ENCODE measurements at places on chromosomes 6 and 20. TPM values are rescaled to one million over a fixed set of nuclear protein-coding genes. Genes with fewer than 3 reads are reported as not detected.

DNA sequence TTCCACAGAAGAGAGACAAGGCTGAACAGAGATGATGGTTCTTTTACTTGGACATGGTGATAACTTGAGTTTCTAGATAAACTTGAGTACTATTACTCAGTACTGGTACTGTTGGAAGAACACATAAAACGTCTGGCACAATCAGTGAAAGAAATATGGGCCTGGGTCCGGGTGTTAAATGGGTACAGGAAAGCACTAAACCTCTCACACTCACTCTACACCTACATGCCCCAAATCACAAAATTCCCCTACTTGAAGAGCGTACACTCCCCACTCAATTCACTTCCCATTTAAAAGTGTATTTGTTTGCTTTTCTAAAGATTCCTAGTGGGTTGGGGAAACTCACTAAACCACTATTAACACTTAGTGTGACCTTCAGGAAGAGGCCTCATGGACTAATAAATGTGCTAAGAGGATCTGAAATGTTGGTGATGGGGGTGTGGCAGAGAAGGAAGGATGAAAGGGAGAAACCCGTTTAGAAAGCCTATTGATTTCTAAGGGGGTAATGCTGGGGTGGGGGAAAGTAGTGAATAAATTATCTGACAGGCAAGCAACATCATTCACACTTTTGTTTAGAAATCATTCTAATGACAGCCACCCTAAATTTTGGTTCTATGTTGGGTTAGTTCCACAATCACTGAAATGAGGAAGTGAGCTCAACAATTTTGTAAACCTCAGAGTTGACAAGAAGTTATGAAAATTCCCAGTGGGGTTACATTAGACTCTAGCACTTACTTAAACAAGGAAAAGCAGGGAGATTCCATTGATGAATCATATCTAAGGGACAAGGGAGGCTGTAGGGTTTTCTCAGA is 222.6 kb upstream of the MARCKS start:
- DNase-seq: no peak
- H3K36me3 ChIP-seq: no peaks in the 10 kb centered on the region
- H3K27ac ChIP-seq: no peak overlapping the region

DNA sequence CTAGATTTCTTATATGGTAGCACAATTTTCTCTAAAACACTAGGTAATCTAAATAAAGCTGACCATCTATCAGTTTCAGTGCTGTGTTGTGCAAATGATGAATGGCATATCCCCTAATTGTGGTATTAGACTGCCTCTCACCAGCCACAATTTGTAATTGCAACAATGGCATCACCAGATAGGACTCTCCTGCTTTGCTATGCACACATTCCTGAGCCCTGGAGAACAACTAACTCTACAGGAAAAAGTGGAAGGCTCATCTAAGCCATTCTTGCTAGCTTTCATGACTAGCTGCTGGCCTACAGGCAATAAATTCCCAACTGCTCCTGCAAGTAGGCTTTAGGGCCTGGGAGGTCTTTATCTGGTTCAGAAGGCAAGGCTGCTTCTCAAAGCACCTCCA is 974.1 kb downstream of the EYS start:
- DNase-seq: no peak
- H3K4me3 ChIP-seq: no peak overlapping the region

- peaks cover 6% of the 10 kb centered on the region for H3K4me1 ChIP-seq
- H3K27ac ChIP-seq: no peak overlapping the region
- no peaks in the 10 kb centered on the region for H3K36me3 ChIP-seq
- H3K4me3 ChIP-seq: no peak overlapping the region
- no peaks in the 10 kb centered on the region for H3K27me3 ChIP-seq
Observed at GRCh38 chr6:150316936-150317335, 51.9 kb upstream of the IYD start.

- H3K4me3 ChIP-seq: no peak overlapping the region
- H3K27me3 ChIP-seq: peaks cover 4% of the 10 kb centered on the region
- no peaks in the 10 kb centered on the region for H3K36me3 ChIP-seq
- H3K4me1 ChIP-seq: no peaks in the 10 kb centered on the region
Observed at GRCh38 chr6:40909811-40910210, 129.2 kb downstream of the UNC5CL start.

DNA sequence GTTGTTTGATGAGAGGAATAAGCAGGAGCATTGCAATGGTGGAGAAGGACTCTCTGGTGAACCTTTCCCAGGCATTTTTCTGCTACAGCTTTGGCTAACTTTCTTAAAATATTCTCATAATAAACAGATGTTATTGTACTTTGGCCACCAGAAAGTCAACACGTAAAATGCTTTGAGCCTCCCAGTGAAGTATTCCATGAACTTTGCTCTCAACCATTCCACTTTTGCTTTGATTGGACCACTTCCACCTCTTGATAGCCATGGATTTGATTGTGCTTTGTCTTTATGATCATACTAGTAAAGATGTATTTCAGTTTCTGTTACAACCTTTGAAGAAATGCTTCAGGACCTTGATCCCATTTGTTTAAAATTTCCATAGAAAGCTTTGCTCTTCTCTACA is 241.1 kb downstream of the TENT5A start:
- H3K36me3 ChIP-seq: no peaks in the 10 kb centered on the region
- H3K27me3 ChIP-seq: no peaks in the 10 kb centered on the region
- H3K4me1 ChIP-seq: no peaks in the 10 kb centered on the region
- DNase-seq: no peak
- H3K4me3 ChIP-seq: no peak overlapping the region
- H3K27ac ChIP-seq: no peak overlapping the region

GRCh38 chr6:67102743-67103142 is 1395.7 kb upstream of the EYS start:
- H3K4me3 ChIP-seq: no peak overlapping the region
- DNase-seq: no peak
- no peaks in the 10 kb centered on the region for H3K36me3 ChIP-seq
- no peak overlapping the region for H3K27ac ChIP-seq
- no peaks in the 10 kb centered on the region for H3K27me3 ChIP-seq
- no peaks in the 10 kb centered on the region for H3K4me1 ChIP-seq

DNA sequence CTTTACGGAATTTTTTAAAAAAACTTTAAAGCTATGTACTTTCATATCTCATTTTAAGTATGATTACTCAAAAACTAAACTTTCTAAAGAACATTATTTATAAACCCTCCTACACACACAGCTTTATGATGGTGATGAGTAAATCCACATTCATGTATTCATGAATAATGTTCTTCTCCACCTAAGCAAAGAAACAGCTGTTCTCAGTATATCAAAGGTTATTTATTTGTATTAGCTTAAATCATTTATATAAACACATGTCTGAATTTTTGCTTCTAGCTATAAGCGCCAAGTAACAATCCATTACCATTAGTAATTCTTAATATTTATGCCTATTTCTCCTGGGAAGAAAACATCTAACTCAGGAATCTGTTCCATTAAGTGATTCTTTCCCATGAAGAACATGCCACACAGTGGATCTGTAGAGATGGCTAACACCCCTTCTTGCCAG is 63.3 kb downstream of the SMLR1 start:
- no peak overlapping the region for H3K4me3 ChIP-seq
- no peaks in the 10 kb centered on the region for H3K4me1 ChIP-seq
- H3K27ac ChIP-seq: no peak overlapping the region
- H3K27me3 ChIP-seq: no peaks in the 10 kb centered on the region

DNA sequence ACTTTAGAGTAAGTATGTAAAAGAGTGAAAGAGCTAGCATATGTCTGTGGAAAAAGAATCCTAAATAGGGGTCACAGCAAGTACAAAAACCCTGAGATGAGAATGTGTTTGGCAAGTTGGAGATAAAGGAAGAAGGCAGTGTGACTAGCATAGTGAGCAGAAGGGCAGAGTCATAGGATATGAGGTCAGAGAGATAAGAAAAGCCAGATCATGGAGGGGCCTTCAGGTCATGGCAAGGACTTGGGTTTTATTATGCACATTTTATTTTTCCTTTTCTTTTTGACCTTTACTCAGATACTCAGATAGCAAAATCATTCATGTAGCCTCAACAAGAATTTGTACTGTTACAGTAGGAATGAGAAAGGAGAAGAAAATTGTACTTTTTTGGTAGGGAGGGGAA is 138.0 kb downstream of the GJA1 start:
- H3K4me1 ChIP-seq: no peaks in the 10 kb centered on the region
- no peak for DNase-seq
- no peak overlapping the region for H3K4me3 ChIP-seq
- no peak overlapping the region for H3K27ac ChIP-seq

DNA sequence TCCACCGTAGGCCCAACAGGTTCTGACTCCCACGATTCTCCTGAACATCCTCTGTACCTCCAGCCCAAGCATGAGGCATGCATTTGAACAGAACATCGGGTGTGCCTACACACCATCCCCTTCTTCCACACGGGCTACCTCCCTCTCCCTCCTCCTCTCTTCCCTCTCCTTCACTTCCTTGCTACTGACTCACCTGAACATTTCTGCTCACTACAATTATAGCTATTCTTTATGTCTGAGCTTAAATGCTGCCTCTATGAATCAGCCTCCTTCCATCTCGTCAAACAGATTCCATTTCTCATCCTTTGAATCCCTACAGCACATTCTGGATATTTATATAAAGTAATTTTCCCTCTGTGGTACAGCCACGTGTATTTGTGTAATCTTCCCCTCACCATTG is 71.4 kb upstream of the MYLIP start:
- H3K27me3 ChIP-seq: no peaks in the 10 kb centered on the region
- DNase-seq: no peak
- H3K4me3 ChIP-seq: no peak overlapping the region
- no peak overlapping the region for H3K27ac ChIP-seq

DNA sequence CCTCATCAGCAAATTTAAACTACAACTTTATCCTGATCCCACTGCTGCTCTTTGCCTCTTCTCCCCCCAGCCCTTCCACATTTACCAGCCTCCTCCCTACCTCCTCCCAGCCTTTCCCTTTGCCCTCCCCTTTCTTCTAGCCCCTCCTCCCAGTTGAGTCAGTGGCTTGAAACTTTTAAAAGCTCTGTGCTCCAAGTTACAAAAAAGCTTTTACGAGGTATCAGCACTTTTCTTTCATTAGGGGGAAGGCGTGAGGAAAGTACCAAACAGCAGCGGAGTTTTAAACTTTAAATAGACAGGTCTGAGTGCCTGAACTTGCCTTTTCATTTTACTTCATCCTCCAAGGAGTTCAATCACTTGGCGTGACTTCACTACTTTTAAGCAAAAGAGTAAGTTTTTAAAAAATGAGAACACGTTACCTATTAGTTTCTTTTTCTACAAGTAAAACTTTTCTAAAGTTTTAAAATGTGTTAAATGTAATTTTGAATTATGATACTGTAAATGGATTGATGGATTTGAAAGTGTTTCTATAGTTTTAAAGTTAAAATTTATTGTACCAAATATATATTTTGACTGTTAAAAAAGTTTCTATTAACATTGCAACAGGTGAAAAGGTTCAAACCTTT is at the start of gene GJA1:
Gene GJA1 (plus strand): TSS at position 203 of the 626 bp plus-strand sequence. CDS start 11,202 bp downstream, outside the sequence.
- DNase-seq: no peak
- peaks cover 17% of the 10 kb centered on the region for H3K27me3 ChIP-seq
- peaks cover 8% of the 10 kb centered on the region for H3K4me1 ChIP-seq
- no peak within 1 kb of the TSS for H3K4me3 ChIP-seq
- H3K27ac ChIP-seq: no peak within 1 kb of the TSS

- no peaks in the 10 kb centered on the region for H3K36me3 ChIP-seq
- H3K4me3 ChIP-seq: no peak overlapping the region
- H3K4me1 ChIP-seq: no peaks in the 10 kb centered on the region
Observed at GRCh38 chr6:46102123-46102522, 27.7 kb upstream of the ENPP4 start.

DNA sequence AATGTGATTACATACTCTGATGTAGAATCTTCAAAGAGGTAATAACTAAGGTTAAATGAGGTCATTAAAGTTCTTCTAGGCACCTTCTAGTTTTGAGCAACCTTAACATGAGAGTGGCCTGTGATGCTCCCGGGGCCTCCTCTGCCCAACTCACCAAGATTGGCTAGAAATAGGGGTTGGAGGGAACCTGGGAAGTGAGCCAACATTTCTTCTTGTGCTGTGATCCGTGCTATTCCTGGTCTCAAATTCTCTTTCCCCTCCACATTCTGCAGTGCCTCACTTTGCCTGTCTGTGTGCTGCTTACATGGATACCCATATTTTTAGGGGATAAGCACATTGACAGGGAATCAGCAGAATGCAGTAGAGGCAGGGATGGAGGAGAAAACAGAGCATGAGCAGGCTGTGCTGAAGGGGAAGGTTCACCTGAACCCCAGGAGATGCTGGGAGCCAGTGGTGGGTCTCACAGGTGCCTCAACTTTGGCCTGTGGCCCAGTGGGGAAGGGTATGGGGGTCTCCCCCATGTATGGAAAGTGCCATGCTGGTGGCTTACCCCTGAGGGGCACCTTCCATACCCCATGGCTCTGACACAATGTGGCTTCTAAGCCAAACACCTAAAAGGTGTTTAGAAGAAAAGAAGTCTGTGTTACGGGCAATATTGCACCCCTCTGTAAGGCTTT is 164.7 kb upstream of the CHD6 start:
- H3K27ac ChIP-seq: no peak overlapping the region
- H3K4me1 ChIP-seq: no peaks in the 10 kb centered on the region
- H3K4me3 ChIP-seq: no peak overlapping the region
- no peak for DNase-seq
- H3K36me3 ChIP-seq: no peaks in the 10 kb centered on the region
- peaks cover 7% of the 10 kb centered on the region for H3K27me3 ChIP-seq

DNA sequence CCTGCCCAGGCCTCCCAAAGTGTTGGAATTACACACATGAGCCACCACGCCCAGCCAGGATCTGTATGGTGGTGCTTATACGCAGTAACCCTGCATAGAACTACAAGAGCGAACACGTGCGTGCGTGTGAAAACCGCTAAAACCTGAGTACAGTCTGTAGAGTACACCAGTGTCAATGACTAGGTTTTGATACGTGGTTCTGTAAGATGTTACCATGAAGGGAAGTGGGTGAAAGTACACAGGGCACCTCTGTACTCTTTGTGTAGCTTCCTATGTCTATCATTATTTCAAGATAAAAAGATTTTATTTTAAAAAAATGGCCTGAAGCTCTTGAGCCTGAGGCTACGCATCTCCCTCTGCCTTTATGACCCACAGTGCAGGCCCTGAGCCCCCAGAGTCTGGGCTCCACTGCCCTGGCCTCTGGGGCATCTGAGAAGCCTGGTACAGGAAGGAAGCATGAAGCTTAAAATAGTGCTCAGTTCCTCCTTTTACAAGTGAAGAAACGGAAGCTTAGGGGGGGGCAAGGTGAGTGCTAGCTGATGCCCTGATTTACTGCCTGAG is 21.6 kb downstream of the LY86 start:
- no peaks in the 10 kb centered on the region for H3K4me1 ChIP-seq
- H3K27me3 ChIP-seq: peaks cover 46% of the 10 kb centered on the region
- no peak for DNase-seq
- no peak overlapping the region for H3K27ac ChIP-seq
- no peak overlapping the region for H3K4me3 ChIP-seq

GRCh38 chr20:2005831-2006426 is 12.1 kb upstream of the PDYN start:
- H3K4me3 ChIP-seq: no peak overlapping the region
- DNase-seq: peak; percentile 62
- H3K4me1 ChIP-seq: no peaks in the 10 kb centered on the region

GRCh38 chr6:136546331-136546730 is 3.9 kb downstream of the MAP7 start:
- no peaks in the 10 kb centered on the region for H3K36me3 ChIP-seq
- no peak overlapping the region for H3K4me3 ChIP-seq
- H3K27me3 ChIP-seq: peaks cover 8% of the 10 kb centered on the region
- no peak overlapping the region for H3K27ac ChIP-seq
- no peak for DNase-seq

RIMS1 gene
- total RNA-seq: not detected

HRH3 gene
- not detected for total RNA-seq

ULBP3 gene
- 0.38 TPM for total RNA-seq

GUCA1A gene
- not detected for total RNA-seq

CDH22 gene
- total RNA-seq: not detected

SNPH gene
- 3.9 TPM for total RNA-seq

ZNF311 gene
- total RNA-seq: 7.5 TPM

PTGIS gene
- 0.16 TPM for total RNA-seq

EZR gene
- total RNA-seq: 125 TPM

NKX2-2 gene
- total RNA-seq: not detected

MMP24 gene
- not detected for total RNA-seq

SPO11 gene
- not detected for total RNA-seq

SLC17A3 gene
- not detected for total RNA-seq

Data from K562 (cell line).